ENCODE measurements at places on chromosomes 12 and 14. TPM values are rescaled to one million over a fixed set of nuclear protein-coding genes. Genes with fewer than 3 reads are reported as not detected.

GRCh38 chr14:95503365-95504134 lies 12.9 kb downstream of the SYNE3 start:
- H3K4me3 ChIP-seq, result no peak overlapping the region
- no peak overlapping the region for H3K27ac ChIP-seq
- peaks cover 46% of the 10 kb centered on the region for H3K4me1 ChIP-seq

- peaks cover 4% of the 10 kb centered on the region for H3K4me1 ChIP-seq
- no peak for DNase-seq
- H3K4me3 ChIP-seq, result no peak overlapping the region
Measured at GRCh38 chr12:3155702-3156370, 78.7 kb downstream of the TSPAN9 start.

Gene PPFIA2
- not detected for total RNA-seq

GRCh38 chr14:100864206-100864605 lies 38.3 kb downstream of the MEG3 start:
- H3K4me3 ChIP-seq, result no peak overlapping the region
- no peak overlapping the region for H3K27ac ChIP-seq
- no peaks in the 10 kb centered on the region for H3K27me3 ChIP-seq
- DNase-seq, result no peak

All from transverse colon (tissue), 4 donors.